Spleen (tissue), 13 donors: ENCODE measurements at places on chromosomes 16 and 17.
A peak's percentile ranks its signal among the peaks of the same experiment; 100 is the strongest.

GRCh38 chr16:381789-382717 is at the start of gene PGAP6:
Gene PGAP6, minus strand, starts transcription at chr16:381978. Its CDS starts 157 bp downstream, at chr16:381821.
- DNase-seq, result peak; percentile 93

- DNase-seq, result peak; percentile 90
Measured at GRCh38 chr17:77405867-77406732, 265.3 kb downstream of the SEC14L1 start.

GRCh38 chr16:2026461-2027023 is at the start of gene NHERF2:
Gene NHERF2, plus strand, starts transcription at chr16:2026902. Its CDS starts 104 bp downstream, at chr16:2027006.
- DNase-seq, result peak; percentile 77

- peak; percentile 92 for DNase-seq
Measured at GRCh38 chr17:77400445-77400870, 259.7 kb downstream of the SEC14L1 start.

DNA sequence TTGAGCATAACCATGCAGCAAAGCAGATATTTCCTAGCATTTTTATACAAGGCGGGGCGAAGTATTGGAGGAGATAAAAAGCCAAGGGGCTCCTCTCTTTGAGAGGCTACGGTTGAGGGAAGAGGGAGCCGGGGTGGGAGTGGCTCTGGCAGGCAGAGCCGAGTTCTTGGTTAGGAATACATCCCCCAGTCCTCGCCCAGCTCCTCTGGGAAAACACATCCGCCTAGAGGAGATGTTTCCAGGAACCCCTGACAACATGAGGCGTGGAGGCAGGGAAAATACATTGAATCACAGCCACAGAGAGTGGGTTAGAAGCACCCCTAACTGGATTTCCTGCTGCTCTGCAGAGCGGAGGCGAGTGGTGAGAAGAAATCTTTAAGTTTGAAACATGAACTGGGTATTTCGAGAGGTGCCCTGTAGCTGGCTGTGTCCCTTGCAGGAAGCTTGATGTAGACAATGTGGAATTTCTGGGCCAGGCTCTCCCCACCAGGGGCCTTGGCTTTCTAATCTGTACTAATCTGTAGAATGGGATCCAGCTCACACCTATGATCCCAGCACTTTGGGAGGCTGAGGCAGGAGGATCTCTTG is 27.3 kb downstream of the TTYH2 start:
- DNase-seq, result no peak

- no peak for DNase-seq
Measured at GRCh38 chr17:40347319-40348135, 17.0 kb downstream of the GJD3 start.

DNA sequence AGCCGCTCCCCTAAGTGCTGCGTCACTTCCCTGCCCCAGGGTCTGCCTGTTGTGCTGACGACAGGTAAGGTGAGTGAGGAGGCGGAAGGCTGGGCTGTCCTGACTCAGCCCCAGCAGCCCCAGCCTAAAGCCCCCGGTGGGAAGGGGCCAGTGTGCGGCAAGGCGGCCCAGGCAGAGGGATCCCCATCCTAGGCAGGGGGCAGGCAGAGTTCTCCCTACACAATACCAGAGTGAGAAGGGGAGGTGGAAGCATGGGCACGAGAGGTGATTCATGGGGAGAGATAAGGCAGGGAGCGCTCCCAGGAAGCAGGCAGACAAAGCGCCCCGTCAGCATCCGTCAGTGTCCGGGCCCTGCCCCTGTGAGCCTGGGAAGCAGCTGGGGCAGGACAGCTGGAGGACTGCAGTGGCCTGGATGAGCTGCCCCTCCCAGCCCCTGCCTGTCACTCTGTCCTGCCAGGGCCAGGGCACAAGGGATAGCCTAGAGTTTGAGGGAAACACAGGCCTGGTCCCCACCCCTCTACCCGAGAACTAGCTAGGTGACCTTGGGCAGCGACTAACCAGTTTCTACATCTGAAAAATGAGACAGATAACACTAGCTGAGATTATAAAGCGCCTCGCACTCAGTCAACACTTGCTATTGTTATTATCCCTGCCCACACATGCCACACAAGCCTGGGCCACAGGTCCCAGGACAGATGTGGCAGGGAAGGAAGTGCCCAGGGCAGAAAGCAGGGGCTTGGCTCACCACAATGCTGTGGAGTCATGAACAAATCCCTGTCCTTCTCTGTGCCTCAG is 3.8 kb downstream of the FAM83G start:
- no peak for DNase-seq

DNA sequence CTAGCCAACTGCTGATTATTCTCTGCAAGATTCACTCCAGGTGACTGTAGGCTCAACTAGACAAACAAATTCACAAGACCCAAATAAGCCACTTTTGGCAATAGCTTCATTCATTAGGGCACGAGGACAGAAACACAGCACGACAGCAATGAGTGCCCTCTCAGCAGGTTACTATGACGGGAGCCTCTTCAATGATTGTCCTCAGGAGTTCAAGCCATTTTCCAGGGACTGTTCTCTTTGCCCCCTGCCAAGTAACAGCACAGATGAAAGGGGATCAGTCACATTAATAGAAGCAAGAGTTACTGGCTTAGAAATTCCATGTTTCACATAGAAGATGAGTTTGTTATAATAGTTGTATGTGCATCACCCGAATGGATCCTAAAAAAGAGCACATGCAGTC is 712.2 kb downstream of the CDH8 start:
- DNase-seq, result no peak

DNA sequence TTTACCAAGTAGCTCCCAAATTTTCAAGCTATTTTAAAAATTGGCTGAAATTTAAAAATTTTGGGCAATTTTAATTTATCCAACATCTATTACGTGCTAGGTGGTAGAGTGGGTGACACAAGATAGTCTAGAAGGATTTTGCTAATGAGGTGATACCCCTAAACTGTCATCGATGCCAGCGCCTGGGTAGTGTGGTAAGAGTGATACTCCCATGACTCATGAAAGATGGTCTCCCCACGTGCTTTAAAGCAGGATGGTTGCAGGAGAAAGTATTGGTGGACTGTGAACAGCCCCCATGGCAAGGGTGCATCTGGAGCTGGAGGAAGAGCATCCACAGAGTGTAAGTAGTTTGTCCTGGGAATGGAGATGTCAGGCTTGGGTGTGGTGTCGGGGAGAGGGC is 77.8 kb downstream of the WWOX start:
- no peak for DNase-seq

DNA sequence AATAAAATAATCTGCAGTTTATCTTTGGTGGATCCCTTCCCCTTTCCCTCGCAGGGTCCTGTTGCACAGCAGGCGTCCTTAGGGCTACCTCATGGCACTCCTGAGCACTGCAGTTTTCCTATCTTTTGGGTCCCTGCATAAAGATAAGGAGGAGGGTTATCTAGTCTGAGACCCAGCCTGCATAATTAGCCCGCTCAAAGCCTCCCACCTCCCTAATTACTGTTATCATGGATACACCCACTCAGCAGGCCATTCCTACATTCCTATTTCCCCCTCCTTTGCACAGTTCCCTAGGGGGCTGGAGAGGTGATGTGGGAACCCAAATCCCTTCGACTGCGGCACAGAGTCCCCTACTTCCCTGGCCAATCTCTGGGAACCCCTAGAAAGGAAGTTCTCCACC is 5.1 kb upstream of the CLUH start:
- DNase-seq, result no peak

- DNase-seq, result peak; percentile 99
Measured at GRCh38 chr16:29745853-29746345, at the start of gene C16orf54. Gene C16orf54, minus strand, starts transcription at chr16:29745990. Its CDS starts 1,039 bp downstream, at chr16:29744951.

- no peak for DNase-seq
Measured at GRCh38 chr16:88732172-88732960, 26.1 kb downstream of the CTU2 start.

DNA sequence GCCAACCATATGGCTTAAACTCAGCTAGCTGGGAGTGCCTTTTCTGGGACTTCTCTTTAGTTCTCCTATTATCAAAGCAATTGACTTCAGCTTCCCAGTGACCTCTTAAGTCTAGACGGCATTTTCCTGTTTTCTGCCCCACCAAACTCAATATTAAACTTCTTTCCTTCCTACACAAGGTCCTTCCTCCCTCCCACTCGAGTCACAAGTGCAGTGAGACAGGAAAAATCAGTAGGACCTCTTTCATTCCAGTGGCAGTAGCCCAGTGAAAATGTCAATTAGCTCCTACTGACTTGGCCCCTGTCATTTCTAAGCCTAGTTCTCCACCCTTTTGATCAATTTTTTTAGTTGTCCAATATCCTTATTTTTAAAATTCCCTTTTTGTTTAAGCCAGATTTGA is 9.6 kb upstream of the NACA2 start:
- DNase-seq, result no peak

DNA sequence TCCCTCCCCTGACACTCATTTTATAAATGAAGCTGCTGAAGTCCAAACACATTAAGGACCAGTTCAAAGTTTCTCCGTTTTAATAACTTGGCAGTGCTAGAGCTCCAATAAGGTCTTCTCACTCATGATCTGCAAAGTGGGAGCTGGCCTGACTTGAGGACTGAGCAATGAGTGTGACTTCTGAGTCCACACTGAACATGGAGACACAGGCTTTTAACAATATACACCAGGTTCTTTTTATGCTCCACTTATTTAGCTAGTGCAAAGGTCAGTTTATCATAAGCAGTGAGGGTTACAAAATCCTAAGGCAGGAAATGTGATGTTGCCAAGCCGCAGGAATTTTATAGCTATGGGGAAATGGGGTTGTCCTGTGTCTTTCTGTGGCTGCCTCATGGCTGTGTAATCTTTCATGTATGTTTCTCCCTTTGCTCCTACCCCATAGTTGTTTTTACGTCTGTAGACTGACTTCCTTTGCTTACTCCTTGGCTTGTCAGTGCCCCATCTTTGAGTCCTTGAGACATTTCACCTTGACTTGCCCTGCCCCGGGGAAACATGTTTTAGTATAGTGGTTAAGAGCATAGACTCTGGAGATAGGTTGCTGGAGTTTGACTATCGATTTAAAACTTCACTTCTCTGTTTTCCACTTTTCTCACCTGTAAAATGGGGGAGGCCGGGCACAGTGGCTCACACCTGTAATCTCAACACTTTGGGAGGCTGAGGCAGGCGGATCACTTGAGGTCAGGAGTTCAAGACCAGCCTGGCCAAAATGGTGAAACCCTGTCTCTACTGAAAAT is 12.2 kb upstream of the MMD start:
- no peak for DNase-seq

DNA sequence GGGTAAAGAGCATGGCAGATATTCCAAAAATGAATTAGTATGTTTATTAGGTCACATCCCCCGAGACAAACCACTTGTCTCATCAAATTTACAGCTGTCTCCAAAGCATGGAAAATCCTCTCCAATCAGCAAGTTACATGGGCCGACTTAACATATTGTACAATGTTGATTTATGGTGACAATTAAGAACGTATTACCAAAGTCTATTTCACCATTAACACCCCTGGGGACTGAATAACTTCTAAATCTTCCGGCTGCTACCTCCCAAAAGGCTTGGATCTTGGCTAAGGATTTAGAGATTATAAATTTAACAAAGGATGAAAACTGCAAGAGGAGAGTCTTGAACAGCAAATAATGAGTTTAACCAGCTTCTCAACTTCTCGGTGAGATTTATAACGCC is 311.9 kb downstream of the NPIPA8 start:
- DNase-seq, result no peak

DNA sequence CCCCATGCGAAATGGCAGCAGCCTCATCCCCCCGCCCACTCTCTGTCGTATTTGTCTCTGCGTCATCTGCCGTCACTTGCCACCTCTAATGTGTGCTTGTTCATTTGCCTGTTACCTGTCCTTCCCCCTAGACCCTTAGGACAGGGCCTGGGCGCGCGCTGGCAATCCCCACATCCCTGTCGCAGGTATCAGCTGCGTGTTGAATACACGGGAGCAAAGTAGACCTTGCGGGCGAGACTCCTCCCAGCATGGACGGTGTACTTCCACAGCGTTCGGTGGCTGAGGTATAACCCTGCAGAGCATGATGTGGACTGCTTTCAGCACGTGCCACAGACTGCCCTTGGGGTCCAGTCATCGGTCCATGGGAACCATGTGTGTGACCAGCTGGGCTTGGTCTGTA is 170.1 kb upstream of the CHMP6 start:
- peak; percentile 59 for DNase-seq

GRCh38 chr17:50596191-50597037 is 35.9 kb downstream of the CACNA1G start:
- DNase-seq, result no peak

GRCh38 chr16:4231886-4232285 is 10.0 kb downstream of the SRL start:
- DNase-seq, result no peak

GRCh38 chr16:77657016-77657415 is 65.3 kb upstream of the NUDT7 start:
- no peak for DNase-seq

DNA sequence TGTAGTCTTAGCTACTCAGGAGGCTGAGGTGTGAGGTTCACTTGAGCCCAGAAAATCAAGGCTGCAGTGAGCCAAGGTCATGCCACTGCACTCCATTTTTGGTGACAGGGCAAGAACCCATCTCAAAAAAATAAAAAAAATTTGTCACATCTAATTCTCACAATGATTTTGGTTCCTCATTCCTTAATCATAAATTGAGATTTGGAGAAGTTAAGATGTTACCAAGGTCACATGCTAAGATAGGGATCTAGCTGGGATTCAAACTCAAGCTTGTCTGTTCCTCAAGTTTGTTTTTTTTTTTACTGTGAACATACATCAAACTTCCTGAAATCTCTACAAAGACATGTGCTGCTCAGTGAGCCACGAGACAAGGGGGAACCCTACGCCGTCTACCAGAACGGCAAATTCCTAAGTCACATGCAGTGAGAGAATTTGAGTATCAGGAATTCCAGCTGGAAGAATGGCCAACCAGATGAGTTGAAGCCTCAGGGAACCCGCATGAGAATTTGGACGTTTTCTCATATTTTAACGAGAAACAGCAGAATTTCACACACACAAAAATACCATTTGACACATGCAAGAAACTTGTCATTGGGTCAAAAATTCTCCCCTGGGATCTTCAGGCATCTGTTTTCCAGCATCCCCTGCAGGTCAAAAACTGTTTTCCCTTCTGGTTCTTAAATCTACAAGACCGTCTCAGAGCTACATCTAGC is 414.1 kb upstream of the GOT2 start:
- no peak for DNase-seq

- DNase-seq, result no peak
Measured at GRCh38 chr16:57807252-57807967, 5.1 kb upstream of the KIFC3 start.

DNA sequence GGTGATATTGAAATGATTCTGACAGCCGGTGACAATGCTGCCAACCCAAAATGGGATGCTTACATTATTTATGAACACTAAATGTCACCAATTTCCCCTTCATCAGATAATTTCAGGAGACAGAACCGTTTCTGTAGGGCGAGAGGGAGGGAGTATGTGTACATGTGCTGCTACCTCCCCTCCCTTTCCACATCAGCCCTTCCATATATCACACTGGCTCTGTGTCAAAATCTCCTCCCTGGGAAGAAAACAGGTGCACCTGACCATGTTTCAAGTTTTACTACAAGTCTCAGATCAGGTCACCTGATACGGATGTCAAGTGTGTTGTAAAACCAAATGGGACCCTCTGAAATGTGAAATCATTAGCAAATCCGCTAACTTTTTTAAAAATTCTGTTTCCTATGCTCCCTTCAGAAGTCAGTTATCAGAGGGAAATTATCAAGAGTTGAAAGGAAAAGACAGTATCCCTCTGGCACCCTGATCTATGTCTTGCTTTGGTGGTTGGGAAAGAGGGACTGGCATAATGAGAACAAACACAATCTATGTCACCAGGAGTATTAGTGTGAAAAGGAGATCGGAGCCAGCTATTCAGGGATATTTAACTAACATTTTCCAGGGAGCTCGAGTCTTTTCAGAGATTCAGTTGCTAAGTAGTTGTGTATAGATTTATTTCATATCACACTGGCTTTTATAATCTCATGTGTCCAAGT is 1002.3 kb upstream of the CDH8 start:
- DNase-seq, result no peak

- peak; percentile 88 for DNase-seq
Measured at GRCh38 chr16:87407511-87408112, 15.5 kb downstream of the MAP1LC3B start.
